Right lobe of liver (tissue), 6 donors: ENCODE measurements at places on chromosomes 3 and 15. TPM values are rescaled to one million over a fixed set of nuclear protein-coding genes. Genes with fewer than 3 reads are reported as not detected.

The LIPH gene
- total RNA-seq, result 0.09 TPM

The ACSBG1 gene
- not detected for total RNA-seq

The TNFSF10 gene
- 57.6 TPM for total RNA-seq

The PLSCR4 gene
- total RNA-seq, result 25.2 TPM

The GPR156 gene
- not detected for total RNA-seq

The CCDC39 gene
- not detected for total RNA-seq

The PSTPIP1 gene
- 4.0 TPM for total RNA-seq

The CATSPER2 gene
- 1.3 TPM for total RNA-seq

The IL5RA gene
- not detected for total RNA-seq

The CHRNA7 gene
- not detected for total RNA-seq

The SSUH2 gene
- not detected for total RNA-seq

The CLCN2 gene
- total RNA-seq, result 2.9 TPM

The C2CD4A gene
- total RNA-seq, result not detected

The EEFSEC gene
- total RNA-seq, result 24.0 TPM

The THPO gene
- total RNA-seq, result 11.1 TPM

The ITIH3 gene
- 742 TPM for total RNA-seq

The OSTN gene
- not detected for total RNA-seq

The FAM227B gene
- total RNA-seq, result 2.0 TPM

The AEN gene
- total RNA-seq, result 8.1 TPM

The FILIP1L gene
- 7.4 TPM for total RNA-seq

The VIPR1 gene
- 28.3 TPM for total RNA-seq

The MORC1 gene
- 0.15 TPM for total RNA-seq

The ATP13A4 gene
- total RNA-seq, result 0.06 TPM

The VGLL4 gene
- total RNA-seq, result 13.7 TPM

The ROBO2 gene
- 1.0 TPM for total RNA-seq

The GRIP2 gene
- total RNA-seq, result 0.04 TPM

The SQOR gene
- 65.7 TPM for total RNA-seq

The GP9 gene
- not detected for total RNA-seq

The MCF2L2 gene
- total RNA-seq, result 0.17 TPM
